Effector CD8-positive, alpha-beta T cell (primary cell): ENCODE measurements at places on chromosomes 1 and 21.

GRCh38 chr1:229880271-229881170, 186.5 kb upstream of the GALNT2 start:
- DNase-seq = no peak

- peak; percentile 15 for DNase-seq
Observed at GRCh38 chr1:98794196-98794886, 132.8 kb downstream of the SNX7 start.

DNA sequence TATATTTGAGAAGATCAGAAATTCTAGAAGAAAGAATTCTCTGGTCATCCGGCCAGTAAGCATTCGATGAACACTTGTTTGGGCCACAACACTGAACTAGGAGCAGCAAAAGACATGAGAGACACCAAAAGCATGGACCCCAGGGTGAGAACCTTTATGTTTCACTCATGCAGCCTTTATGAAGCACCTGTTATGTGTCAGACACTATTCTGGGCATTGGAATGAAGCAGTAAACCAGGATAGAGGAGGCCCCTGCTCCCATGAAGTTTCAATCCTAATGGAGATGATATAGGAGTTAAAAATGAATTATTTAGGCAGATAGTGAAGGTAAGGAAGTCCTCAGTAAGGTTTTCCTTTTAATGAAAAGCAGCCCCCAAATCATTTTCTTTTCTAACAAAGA, 43.6 kb downstream of the OLFML3 start:
- DNase-seq = no peak

DNA sequence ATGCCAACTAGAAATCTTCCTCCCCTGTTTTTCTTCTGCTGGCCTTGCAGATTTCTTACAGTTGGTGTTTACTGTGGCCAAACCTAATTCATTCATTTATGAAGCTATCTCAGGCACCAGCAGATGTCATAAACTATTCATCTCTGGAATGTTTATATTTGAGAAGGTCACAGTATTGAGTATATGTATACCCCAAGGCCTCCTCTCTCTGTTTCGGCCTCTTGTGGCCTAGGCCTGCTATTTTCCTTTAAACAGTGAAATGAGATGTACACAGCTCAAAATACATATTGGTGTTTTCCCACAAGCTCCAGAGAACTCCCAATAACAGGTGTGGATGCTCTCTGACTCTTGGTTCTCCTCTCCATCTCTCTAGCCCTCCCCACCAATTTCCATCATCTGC, 520.7 kb upstream of the CAMK1G start:
- no peak for DNase-seq

DNA sequence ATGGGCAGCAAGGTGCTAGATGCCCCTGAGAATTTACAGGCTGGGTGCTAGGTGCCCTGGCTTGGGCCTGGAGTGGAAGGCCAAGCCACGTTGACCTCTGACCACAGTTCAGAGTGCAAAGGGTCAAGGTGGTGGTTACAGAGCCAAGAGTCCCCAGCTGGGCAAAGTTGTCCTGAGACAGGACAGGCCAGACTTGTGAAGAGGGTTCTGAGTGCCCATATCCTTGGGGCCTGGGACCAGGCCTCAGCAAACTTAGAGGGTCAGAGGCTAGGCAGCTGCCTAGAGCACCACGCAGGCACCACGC, 18.9 kb upstream of the SELENON start:
- DNase-seq = no peak

- no peak for DNase-seq
Observed at GRCh38 chr21:45466330-45467220, 61.6 kb downstream of the COL18A1 start.

DNA sequence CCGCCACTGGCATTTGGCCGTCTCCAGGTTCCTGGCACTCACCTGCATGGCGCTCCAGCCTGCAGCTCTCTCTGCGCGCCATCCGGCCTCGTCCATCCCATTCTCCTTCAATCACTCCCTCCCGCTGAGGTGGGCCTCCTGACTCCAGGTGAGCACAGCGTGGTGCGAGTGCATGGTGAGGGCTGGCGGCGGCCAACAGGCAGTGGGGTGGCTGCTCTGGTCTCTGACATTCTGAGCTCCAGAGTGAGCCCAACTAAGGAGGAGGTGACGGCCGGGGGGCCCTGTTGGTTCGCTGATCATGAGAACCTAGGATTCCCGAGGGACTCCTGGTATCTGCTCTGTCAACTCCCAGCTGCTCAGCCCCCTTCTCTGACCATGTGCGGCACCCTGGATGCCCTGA, 130.4 kb downstream of the AJAP1 start:
- DNase-seq = no peak

- DNase-seq = peak; percentile 63
Observed at GRCh38 chr1:211577819-211578639, 932 bp downstream of the SLC30A1 start.
